ENCODE measurements at places on chromosomes 12 and 14.

DNA sequence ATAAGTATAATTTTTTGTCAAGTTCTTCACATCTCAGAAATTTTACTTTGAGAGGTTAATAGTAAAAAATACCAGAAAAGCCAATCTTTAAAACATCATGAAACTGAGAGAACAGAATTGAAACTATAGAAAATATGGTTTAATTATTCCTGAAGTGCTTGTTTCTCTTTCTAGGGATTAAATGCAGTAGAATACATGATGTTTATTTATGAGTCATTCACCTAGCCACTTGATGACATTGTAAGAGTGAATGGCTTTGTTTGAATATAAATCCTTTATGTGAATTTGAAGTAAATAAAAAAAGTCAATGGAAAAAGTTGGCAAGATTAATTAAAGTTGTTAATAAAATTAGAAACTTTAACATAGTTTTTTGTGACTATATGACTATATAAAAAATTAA is 48.4 kb downstream of the KTN1 start:
- DNase-seq: no peak

- no peak for DNase-seq
Observed at GRCh38 chr14:33282331-33283230, 343.9 kb downstream of the NPAS3 start.

DNA sequence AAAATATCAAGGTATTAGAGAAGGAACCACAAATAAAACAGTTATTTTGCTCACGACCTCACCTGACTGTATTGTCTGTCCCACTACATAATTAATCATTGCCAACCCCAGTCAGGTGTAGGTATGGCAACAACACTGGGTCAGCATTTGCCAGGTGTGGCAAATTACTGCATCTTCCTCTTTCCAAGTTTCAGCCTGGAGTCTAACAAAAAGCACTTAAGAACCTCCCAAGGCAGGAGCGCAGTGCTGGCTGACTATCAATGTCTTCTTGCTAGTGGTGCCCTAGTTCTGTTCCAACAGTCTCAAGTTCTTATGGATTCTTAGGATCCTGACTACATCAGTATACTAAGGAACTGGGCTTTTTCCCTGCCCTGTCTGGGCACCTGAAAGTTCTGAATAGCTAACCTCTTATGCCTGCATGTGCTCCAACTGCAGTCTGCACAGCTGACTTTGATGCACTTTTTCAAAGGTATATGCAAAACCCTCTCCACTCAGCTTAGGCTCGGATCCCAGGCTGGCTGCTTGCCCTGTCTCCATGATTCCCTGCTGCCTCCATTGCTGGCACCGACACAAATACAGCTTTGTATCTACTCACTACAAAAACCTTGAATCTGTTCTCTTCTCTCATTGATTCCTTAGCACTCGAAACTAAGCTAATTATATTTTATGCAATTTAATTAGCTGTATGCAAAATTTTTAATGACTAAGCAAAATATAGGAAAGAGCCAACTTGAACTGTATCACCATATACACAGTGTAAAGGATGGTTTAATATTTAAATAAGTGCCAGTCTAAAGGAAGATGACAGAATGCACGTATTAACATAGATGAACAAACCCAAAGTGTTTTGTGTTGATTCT is 113.3 kb downstream of the PRKD1 start:
- DNase-seq: no peak

- DNase-seq: no peak
Observed at GRCh38 chr12:52946797-52947547, 1.9 kb upstream of the KRT18 start.
